Fibroblast of skin of left biceps (primary cell): ENCODE measurements at places on chromosomes 13 and 19.

- DNase-seq = no peak
These were observed 5.2 kb upstream of the TM6SF2 start for GRCh38 chr19:19278315-19278714.

DNA sequence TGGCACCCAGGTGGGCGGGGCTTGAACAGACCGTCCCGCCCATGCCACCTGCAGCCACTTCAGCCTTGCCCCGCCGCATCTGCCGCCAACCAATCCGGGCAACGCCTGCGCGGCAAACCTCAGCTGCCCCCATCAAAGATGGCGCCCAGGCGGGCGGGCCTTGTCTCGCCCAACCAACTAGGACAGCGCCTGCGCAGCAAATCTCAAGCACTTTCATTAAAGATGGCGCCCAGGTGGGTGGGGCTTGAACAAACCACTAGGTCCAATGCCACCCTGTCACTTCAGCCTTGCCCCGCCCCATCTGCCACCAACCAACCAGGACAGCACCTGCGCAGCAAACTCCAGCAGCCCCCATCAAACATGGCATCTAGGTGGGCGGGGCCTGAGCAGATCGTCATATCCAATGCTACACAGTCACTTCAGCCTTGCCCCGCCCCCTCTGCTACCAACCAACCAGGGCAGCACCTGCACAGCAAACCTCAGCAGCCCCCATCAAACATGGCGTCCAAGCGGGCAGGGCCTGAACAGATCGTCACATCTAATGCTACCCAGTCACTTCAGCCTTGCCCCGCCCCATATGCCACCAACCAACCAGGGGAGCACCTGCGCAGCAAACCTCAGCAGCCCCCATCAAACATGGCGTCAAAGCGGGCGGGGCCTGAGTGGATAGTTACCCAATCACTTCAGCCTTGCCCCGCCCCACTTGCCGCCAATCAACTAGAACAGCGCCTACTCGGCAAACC lies 1.4 kb downstream of the PEG3 start:
- DNase-seq = peak; percentile 81

DNA sequence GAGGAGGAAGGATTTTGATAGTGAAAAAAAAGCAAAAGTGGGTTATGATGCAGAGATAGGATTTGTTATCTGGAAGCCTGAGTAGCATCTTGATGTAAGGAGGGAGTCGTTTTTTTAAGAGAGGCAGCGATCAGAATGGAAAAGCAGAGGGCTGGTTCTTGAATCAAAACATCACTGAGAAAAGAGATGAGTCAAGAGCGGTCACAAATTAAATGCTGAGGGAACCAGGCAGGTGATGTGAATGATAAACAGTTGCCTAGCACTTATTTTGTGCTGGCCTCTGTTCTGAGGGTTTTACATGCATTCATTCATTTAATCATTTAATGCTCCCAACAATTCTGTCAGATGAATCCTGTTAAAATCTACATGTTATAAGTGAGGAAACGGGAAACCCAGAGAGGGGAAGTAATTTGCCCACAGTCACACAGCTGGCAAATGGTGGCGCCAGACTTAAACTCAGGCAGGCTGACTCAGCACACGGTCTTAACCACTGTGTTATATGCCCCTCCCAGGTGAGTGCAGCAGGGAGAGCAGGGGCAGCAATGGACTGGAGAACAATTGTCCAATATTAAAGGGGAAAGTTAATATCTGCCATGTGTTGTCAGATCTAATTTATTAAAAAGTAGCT lies 21.4 kb downstream of the SIGLECL1 start:
- no peak for DNase-seq

- DNase-seq = peak; percentile 25
These were observed 46.2 kb downstream of the MYO9B start for GRCh38 chr19:17121736-17122293.

DNA sequence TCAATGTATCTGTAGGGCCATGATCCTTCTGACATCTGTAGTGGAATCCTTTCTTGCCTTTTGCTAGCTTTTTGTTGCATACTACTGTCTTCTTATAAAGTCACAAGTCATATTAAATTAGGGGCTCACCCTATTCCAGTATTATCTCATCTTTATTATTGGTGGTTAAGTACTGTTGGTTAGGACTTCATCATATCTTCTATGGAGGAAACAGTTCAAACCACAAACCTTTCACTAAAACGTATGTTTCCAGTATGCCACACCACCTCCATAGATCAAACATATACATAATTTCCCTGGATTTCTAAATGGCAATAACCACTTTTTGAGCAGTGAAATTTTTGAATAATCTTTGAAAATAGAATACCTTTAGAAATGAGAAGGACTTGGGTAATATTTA lies 62.8 kb upstream of the PCDH9 start:
- DNase-seq = no peak

GRCh38 chr13:31755803-31756212 lies 16.5 kb downstream of the RXFP2 start:
- DNase-seq = no peak

DNA sequence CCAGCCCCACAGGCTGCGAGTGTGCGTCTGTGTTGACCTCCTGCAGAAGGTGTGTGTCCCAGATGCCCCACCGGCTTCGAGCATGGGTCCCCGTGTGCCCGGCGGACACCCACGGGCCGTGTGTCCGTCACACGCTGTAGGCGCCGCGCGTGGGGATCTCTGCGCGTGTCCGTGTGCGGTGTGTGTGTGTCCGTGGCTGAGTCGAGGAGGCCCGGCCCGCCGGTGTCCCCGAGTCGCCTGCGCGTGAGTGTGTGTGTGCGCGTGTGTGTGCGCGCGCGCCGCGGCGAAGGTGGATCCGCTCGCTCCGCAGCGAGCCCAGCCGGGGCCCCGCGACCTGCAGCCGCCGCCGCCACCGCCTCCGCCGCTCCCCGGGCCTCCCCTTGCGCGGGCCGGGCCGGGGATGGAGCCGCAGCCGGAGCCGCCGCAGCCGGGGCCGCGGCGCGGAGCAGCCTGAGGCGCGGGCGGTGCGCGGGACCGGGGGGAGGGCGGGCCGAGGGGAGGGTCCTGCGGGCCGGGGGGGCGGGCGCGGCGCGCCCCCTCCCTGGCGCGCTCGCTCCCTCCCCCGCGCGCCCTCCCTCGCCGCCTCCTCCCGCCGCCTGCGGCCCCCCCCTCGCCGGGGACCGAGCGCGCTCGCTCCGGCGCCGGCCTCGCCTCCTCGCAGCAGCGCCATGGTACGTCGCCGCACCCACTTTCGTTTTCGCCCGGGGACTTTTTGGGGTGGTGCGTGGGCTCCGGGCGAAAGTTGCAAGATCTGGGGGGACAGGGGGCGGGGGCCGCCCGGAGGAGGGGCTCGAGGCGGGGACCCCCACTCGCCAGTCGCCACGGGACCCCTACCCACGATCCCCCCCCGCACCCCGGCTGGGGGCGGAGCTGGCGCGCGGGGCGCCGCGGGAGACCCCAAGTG lies 7.1 kb upstream of the NFIC start:
- no peak for DNase-seq

- no peak for DNase-seq
These were observed 10.4 kb downstream of the ZNF91 start for GRCh38 chr19:23384858-23385257.

- no peak for DNase-seq
These were observed 2.0 kb downstream of the CDC34 start for GRCh38 chr19:533364-534058.

DNA sequence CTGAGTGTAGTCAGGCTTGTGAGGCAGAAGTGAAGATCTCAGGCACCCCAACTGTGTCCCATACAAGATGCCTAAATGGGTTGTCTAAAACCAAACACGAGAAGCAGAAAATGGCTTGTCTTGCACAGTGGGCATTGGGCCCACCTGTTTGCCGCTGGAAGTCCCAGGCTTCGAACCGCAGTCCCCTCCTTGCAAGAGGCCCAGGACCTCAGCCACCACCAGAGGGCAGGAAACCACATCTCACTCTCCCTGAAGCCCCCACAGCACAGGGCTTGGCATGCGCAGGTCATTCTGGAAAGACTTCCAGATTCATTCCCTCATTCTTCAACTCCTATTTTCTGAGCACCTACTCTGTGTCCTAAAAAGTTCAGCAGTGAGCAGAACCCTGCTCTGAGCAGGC lies 973.7 kb downstream of the UQCRFS1 start:
- DNase-seq = no peak

DNA sequence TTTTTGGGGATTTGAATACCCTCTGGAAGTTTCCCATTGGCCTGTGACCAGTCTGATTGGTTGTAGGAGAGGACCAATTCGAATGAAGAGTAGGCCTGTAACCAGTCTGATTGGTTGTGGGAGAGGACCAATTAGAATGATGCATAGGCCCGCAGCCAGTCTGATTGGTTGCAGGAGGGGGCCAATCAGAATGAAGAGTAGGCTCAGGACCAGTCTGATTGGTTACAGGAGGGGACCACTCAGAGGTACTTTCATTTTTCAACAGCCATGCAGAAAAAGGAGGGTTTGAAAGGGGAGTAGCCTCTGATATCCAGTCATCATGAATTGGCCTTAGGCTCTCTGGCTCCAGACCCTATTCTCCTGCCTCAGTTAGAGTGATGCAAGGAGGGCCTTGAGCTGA lies 30.4 kb upstream of the SLC1A5 start:
- DNase-seq = no peak

DNA sequence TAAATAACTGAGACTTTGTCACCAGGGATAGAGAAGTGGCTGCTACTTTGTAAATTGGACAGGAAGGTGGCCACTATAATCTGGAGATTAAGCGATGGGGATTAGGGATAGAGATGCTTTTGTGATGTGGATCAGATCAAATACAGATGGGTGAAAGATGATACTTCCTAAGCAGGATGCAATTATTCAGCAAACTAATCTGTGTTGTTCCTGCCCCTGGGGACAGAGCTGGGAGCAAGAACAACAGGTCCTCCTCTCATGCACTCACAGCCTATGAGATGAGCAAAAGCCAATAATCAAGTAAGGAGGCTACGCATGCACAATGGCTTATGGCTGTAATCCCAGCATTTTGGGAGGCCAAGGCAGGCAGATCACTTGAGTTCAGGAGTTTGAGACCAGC lies 4.6 kb downstream of the RGL3 start:
- DNase-seq = no peak

GRCh38 chr19:7393939-7394730 lies 45.4 kb downstream of the ARHGEF18 start:
- DNase-seq = no peak

- DNase-seq = no peak
These were observed 13.1 kb upstream of the ZNF888 start for GRCh38 chr19:52936151-52936953.

- DNase-seq = no peak
These were observed 99.3 kb downstream of the DHRS12 start for GRCh38 chr13:51704399-51705313.
